Aorta (tissue), 5 donors: ENCODE measurements at places on chromosomes 7 and 10.

- DNase-seq, result no peak
Observed at GRCh38 chr7:5217851-5218331, 27.9 kb downstream of the WIPI2 start.

DNA sequence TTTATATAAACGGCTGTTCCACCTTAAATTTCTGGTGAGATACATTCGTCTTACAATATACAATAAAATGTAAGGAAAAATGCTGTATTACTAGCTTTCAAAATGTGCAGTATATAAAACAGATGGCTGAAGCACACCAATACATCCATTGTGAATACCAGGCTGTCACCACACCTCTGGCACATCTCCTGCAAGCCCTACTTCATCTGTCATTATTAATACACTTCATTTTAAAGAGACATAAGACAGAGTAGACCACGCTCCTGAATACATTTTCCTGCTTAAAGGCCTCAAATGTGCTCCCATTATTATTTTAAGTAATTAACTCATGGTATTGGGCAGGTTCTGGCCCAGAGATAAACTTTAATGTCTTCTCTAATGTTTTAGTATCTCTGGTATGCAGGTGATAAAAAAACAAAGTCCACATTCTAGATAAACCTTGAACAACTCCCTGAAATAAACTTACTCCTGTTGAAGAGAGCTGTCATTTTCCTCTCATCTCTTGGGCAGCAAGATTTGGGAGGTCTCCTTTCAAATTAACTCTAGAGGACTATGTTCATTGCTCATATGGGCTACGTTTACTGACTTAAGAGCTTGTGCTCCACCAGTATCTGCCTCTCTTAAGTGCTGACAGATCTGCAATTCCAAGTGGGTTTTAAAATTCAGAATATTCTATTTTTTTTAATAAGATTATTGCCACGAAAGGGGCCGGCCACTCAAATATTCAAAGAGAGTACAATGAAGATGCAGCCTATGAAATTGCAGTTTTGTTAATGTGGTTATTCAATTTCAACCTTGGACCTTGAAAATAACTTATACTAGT is 396.5 kb upstream of the SEMA3D start:
- no peak for DNase-seq

DNA sequence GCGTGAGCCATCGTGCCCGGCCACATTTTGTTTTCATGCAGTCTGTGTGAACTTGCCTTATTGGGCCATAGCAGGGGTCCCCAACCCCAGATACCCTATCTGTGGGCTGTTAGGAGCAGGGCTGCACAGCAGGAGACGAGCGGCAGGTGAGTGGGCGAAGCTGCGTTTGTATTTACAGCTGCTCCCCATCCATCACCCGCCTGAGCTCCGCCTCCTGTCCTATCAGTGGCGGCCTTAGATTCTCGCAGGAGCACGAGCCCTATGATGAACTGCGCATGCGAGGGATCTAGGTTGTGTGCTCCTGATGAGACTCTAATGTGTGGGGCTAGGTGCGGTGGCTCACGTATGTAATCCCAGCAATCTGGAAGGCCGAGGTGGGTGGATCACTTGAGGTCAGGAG is 293.9 kb downstream of the CAMK1D start:
- no peak for DNase-seq

- DNase-seq, result no peak
Observed at GRCh38 chr10:73529089-73529832, 33.4 kb upstream of the PPP3CB start.

GRCh38 chr7:41003611-41003940 is 699.3 kb downstream of the INHBA start:
- no peak for DNase-seq

DNA sequence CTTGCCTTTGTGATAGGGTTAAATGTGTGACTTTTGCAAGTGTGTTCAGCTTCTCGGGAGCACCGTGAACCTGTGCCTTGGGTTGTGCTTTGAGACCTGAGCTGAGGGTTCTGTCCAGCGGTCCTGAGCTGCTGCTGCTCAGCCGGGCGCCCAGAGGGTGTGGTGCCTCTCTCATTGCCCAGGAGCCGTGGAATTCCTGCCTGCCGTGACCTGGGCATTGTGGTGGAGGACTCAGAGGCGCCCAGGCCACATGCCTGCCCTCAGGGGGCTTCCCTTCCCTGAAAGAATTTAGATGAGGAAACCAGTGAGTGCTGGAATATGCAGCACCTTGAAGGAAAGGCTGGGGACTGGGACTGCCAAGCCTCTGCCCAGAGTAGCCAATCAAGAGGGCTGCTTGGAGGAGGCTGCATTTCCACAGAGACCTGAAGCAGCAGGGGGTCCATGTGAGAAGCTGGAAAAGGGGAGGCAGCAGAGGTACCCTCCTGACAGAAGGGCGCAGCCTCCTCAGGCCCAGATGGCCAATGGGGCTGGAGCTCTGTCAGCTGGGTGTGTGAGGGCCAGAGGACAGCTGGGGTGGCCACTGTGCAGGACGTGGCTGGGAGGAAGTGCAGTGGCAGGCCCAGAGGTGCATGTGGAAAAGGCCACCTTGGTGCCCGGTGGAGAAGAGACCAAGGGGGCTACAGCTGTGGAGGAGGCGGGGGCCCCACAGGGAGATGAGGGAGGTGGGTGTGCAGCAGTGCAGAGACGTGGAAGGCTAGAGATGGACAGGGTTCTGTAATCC is 107.3 kb downstream of the NKX6-2 start:
- peak; percentile 48 for DNase-seq

DNA sequence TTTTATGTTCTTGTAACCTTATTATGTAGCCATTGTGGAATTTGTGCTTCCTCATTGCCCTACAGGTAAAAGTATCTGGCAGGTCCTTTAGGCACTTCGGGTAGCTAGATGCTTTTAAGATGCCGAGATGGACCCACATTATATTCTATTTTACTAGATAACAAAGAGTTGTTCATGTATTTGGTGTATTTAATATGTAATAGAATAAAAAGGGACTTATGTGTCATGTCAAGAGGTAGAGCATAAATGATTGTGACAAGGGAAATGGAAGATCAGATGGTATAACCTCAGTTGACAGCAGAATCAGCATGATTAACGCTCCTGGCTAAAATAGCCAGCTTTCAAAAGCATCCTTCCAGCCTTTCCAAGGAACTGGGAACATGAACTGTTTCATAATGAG is 50.6 kb downstream of the NPY start:
- no peak for DNase-seq

DNA sequence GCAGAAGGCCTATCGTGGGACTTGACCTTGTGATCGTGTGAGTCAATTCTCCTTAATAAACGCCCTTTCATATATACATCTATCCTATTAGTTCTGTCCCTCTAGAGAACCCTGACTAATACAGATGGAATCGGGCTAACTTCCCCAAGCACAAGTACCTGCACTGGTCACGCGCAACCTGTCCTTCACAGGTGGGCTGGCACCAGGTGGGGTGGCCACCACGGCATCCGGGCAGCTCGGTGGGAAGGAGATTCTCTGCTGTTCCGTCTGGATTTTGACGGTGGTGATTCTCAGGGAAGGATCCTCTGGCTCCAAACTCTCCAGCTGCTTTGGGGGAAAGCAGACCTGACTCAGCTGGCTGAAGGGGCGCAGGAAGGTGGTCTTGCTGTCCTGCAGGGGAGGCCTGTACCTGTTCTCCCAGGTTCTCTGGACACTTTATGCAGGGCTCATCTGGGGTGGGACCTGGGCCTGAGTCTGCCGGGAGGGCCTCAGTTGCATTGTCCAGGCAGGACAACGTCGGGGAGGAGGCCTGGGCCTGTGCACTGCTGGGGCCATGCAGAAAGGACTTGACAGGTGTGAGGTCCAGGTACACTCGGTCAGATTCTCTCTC is 61.1 kb downstream of the VWA2 start:
- DNase-seq, result no peak

- no peak for DNase-seq
Observed at GRCh38 chr7:66301249-66301648, 96.1 kb downstream of the TPST1 start.

DNA sequence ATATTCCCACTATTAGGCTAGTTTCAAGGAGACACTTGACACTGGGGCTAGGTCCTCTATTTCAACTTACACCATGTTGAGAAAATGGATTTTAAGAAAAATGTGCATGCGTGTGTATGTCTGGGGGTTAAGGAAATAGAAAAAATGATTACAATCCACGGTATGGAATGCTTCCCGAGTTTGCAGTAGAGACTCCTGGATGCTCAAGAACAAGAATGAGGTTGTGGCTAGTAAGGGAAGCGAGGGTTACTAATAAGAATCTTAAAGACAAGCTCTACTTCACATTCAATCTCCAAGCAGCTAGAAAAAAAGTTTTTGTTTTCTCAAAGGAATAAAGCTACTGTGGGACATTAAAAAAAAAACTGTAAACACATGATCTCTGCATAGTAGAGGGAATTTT is 54.7 kb downstream of the ANK3 start:
- DNase-seq, result no peak
